Astrocyte (in vitro differentiated cells and primary cell): ENCODE measurements at places on chromosomes 7 and 10.

- DNase-seq, result no peak
Measured at GRCh38 chr7:39410582-39410981, 155.6 kb upstream of the YAE1 start.

DNA sequence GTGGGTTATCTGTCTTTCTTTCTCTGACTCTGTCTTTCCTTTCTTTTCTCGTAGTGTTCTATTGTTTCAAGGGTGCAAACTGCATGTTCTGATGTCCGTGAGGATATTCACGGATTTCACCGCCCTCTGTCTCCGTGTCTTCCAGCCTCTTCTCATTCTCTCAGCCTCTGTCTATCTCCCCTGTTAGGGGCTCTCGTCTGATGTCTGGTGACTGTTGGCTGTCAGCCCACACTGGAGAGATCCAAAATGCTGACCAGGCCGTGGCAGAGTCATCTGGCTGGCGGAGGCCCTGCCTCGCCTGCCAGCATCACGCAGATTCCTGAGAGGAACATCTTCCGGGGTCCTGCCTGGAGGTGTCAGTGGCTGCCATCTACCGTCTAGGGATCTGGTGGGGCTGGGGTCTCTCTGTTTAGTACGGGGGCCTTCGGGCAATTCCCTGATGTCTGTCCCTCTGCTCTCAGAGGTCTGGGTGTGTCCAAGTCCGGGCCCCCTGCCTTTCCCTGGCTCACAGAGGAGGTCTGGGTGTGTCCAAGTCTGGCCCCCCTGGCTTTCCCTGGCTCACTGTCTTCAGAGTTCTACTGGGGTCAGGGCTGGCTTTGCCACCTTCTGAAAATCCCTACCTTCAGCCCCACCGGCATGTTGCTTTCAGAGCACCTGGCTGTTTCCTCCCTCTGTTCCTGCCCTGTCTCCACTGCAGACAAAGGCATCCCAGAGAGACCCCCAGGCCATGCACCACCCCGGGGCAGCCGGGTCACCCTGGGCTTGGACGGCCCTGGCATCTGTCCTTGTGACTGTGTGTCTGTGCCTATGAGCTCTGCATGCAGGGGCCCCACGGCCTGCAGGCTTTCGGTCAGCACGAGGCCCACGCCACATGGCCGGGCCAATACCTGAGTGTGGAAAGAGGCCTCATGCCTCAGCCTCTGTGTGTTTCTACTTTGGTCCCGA, 14.0 kb upstream of the SCART1 start:
- DNase-seq, result no peak

GRCh38 chr10:71742301-71743088, 22.9 kb upstream of the C10orf105 start:
- DNase-seq, result no peak

GRCh38 chr10:34713875-34714274, 101.2 kb downstream of the PARD3 start:
- peak; percentile 53 for DNase-seq

- no peak for DNase-seq
Measured at GRCh38 chr10:34995925-34996324, 94.2 kb downstream of the CUL2 start.

GRCh38 chr7:115024276-115024675, 102.4 kb downstream of the MDFIC start:
- DNase-seq, result no peak

DNA sequence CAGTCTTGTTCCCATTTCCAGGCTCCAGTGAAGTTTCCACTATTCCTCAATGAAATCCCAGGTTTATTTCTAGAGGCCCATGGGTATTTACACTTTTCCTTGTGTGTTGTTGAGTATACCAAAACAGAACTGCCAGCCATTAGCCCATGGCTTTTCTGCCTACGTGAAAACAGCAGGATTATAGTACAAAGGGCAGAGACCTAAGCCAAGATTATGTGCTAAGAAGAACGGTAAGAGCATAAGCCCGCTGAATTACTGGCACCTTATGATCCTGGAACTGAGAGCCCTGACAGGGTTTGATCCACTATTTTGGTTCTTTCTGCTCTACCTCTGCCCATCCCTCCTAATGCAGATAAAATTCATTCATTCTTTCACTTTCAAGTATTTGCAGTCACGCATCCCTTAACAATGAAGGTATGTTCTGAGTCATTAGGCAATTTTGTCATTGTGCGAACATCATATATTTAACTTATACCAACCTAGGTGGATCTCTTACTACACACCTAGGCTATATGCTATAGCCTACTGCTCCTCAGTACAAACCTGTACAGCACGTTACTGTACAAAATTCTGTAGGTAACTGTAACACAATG, 16.0 kb downstream of the SEMA3C start:
- DNase-seq, result no peak

DNA sequence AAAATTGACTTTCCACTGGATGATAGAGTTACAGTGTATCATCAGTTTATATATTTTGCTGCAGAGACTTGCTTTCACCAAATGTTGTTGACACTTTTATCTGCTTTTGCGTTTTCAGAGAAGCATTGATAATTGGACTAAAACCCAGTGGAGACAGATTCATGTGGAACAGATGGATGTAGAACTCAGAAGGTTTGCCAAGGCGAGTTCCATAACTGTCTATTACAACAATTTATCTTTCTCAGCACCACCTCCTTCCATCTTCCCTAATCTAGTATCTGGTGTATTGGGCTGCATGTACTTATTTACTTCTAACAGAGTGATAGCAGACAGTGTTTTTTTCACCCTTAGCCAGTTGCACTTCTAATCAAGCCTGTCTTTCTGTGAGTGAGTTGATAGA, 73.3 kb downstream of the DNAH11 start:
- DNase-seq, result no peak

GRCh38 chr10:47047577-47048525, 136.6 kb downstream of the PTPN20 start:
- peak; percentile 12 for DNase-seq

DNA sequence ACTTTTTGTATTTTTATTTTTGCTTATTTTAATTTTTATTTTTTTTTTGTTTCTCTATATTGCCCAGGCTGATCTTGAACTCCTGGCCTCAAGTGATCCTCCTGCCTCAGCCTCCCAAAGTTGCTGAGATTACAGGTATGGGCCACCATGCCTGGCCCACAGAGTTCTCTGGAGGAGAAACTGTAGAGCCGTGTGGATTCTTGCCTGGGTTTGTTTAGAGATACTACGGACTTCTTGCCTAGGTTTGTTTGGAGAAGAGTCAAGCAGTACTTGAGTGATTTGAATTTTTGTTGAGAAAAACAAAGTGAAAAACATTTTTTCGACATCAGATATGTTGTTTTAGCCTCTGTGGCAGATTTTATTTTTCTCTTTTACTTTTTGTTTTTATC, 99.0 kb downstream of the CAMK1D start:
- no peak for DNase-seq

DNA sequence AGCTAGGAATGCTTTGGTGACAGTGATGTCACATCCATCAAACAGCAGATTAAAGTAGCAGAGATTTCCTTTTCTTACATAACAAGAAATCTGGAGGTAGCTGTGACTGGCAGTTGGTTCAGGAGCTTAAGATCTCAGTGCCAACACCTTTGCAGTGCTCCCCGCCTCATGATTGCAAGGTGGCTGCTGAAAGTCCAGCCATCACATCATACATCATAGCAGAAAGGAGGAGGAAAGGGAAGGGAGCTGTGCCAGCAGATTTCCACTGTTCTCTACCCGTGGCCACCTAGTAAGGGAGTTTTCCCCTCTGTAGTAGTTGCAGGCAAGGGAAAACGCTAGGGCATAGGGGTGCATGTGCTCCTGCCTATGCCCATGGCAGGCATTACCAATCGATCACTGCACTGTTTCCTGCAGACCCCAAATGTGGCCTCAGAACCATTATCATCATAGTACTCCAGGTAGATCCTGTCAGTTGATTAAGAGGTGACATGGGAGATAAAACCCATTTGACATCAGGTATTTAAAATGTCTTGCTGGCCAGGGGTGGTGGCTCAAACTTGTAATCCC, 57.9 kb upstream of the GTF2IRD1 start:
- no peak for DNase-seq

DNA sequence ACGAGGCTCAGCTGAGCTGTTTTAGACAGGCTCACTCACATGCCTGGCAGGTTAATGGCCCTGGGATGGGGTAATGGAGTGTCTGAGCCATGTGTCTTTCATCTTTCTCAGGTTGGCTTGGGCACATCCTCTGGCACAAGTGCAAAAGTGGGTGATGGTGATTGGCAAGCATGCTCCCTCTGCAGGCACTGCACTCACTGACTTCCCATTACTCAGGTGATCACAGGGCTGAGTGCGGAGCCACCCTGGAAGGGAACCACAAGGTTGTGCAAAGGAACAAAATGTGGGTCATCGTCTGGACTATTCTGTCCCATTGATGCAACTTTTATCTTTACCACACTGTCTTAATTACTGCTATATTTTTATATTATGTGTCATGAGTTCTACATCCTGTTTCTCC, 244.1 kb upstream of the AKR1E2 start:
- DNase-seq, result no peak

DNA sequence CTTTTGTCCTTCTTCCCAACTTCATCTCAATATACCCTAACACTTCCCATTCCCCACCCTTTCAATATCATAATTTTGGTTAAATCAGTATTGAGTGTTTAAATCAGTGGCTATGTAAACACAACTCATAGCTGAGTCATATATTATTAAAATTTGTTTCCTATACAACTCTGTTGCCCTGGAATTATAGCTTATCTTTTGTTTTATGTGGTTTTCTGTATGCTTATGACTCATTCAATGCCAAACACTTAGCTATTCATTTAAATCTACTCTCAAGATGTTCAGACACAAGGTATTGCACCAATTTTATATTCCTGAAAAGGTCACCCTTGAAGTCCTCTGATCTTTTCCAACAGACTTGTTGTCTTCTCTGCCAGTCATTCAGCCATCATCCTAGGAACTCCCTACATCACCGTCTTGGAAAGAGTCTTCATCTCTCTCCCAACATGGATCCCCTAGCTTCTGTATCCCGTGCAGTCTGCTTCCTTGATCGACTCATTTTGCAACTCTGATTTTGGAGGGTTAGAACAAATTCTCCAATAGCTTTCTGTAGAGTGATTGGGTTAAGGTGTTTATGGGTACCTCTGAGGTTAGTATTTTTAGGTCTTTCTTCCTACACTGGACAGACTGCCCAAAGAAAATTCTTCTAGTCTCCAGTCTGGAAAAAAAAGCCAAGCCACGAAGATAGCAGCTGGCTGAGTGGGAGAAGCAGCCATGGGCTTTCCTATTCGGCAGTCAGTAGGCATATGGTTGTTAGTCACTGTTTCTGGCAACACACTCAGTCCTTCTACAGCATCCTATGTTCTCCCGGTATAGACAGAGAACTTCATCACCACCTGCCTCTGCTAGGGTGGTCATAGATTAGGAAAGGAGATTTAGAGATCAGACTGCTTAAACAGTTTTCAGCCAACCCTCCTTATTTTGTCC, 102.1 kb downstream of the CRPPA start:
- DNase-seq, result peak; percentile 66

GRCh38 chr7:128456255-128456725, 612 bp downstream of the HILPDA start:
- DNase-seq, result no peak

GRCh38 chr7:148623586-148624282, 33.2 kb downstream of the C7orf33 start:
- peak; percentile 77 for DNase-seq

GRCh38 chr7:111486472-111487142, 75.7 kb downstream of the IMMP2L start:
- DNase-seq, result peak; percentile 38

DNA sequence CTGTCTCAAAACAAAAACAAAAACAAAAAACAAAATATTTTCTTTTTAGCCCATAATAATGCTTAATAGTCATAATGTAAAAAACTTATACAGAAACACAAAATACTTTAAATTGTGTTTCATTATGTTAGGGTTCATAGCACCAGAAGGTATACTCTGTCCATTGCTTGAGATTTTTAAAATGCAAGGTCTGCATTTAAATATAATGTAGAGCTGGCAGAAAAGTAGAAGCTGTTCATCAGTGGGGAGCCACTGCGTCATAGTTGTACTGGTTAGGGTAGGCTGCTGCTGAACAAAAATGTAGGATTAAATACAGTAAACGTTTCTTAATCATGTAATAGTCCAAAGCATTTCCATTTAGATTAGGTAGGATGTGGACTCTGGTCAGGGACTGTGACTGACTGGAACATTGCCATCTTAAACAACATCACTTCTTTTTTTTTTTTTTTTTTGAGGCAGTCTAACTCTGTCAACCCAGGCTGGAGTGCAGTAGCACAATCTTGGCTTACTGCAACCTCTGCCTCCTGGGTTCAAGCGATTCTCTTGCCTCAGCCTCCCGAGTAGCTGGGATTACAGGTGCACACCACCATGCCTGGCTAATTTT, 85.2 kb downstream of the ANKIB1 start:
- DNase-seq, result no peak

DNA sequence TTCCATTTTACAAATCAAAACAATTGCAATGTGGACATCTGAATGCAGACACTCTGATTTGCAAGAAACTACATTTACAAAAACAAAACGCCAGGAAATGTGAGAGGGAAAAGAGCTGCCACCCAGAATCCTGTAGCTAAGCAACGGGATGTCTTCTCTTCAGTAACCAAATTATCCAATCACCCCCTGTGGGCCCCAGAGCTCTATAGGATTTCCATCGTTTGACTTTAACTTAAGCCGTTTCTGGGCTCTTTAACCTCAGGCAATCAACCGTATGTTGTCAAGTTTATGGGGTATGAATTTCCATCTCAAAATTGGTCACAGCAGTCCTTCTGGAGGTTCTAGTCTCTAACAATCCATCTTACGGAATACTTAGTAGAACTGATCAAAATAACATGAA, 240.5 kb downstream of the ETV1 start:
- DNase-seq, result no peak

DNA sequence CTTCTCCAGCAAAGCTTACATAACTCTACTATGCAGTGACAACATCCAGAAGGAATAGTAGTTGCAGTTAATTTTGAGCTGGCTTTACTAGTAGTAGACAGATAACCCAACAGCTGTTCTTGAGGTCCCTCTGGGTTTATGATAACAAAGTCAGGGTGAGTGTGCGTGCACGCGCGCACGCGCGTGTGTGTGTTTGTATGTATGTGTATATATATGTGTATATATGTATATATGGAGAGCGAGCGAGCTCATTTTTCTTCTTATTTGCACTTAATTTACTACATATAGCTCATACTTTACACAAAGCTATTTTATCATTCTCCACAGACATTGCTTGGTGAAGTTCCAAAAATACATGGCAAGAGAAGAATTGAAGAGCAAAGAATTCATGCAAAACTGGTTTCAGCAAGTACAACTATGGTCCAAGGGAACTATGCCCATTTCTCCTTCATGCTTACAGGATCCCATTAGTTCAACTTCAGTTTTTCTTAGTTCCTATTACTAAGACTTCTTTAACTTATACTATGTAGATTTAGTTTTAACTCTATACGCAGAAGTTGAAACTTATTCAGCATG, 105.9 kb upstream of the TMEM168 start:
- no peak for DNase-seq
